ENCODE measurements at places on chromosomes 12 and 14.

DNA sequence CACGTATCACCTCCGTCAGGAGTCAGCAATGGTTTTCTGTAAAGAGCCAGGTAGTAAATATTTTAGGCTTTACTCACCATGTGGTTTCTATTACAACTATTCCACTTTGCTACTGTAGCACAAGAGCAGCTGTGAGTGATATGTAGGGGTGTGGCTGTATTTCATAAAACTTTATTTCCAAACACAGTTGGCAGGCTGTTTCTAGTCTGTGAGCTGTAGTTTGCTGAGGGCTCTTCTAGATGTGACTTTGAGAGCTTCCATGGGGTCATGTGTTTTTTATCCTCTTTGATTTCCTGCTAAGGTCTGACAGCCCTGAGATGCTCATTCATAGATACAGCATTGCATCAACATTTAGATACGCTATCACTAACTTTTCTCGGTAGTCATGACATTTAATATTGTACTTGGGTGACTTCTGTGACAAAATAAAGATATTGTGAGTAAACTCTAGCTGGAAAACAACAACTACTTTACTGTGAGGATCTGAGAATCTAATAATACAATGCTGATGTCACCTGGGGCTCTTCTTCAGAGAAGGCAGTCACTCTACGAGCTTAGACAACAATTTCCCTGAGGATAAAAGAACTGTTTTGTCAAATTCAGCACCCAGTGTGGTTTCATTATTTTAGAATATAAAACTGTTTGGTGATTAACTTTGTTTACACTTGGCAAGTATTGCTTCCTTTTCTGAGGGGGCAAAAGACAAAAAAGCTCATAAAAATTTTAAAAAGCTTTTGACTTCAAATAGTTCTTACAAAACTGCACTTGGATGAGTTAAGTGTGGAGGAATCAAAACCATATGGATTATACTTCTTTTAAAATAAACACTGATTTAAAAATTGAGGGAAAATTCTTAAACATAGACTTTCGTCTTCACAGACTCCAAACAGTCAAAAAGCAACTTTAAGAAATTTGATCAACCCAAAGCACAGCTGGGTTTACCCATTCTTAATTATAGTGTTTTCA, 231.2 kb upstream of the DCN start:
- DNase-seq = no peak

GRCh38 chr12:88684610-88685009, 104.3 kb upstream of the KITLG start:
- no peak for DNase-seq

GRCh38 chr12:122790393-122791075, 16.2 kb downstream of the CCDC62 start:
- DNase-seq = no peak

- no peak for DNase-seq
These were observed 141.2 kb downstream of the STXBP6 start for GRCh38 chr14:24908592-24909236.

GRCh38 chr12:2052826-2053678, at the start of gene CACNA1C:
CACNA1C (plus strand) TSS chr12:2052987; CDS start chr12:2053563, 576 bp downstream.
- DNase-seq = no peak

GRCh38 chr12:86414201-86414600, 158.0 kb upstream of the MGAT4C start:
- DNase-seq = no peak

GRCh38 chr12:101634724-101635123, 40.0 kb downstream of the MYBPC1 start:
- no peak for DNase-seq

DNA sequence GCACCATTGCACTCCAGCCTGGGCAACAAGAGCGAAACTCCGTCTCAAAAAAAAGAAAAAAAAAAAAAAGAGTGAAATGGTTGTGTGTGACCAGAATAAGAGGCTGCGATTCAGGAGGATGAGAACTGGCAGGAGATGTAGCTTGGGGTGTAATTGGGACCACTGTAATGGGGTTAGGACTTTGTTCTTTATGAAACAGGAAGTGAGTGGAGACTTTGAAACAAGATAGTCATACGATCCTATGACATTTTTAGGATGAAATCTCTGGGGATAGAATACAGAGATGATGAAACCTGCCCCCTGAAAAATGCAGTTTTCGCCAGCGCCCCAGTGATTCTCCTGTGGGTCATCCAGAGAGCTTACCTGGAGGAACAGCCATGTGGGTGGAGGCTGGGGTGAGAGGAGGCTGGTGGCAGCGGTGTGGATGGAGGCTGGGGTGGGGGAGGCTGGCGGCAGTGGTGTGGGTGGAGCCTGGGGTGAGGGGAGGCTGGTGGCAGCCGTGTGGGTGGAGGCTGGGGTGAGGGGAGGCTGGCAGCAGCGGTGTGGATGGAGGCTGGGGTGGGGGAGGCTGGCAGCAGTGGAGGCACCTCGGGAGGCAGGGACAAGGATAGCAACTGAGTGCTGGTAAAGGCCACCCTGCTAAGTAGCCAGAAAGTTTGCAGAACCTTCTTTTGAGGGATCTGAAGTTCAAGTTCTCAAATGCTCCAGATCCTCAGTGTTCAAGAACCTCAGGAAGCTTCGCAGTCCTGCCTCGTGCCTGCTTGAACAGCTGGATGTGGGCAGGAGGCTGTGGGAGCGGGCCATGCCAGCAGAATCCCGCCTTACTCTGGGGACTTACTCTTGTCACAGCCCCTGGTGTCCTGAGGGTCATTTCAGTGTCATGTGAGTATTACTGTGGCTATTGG, 20.2 kb downstream of the FBXL14 start:
- DNase-seq = no peak

All from T-helper 2 cell (primary cell).